ENCODE measurements at places on chromosomes 5 and 9. TPM values are rescaled to one million over a fixed set of nuclear protein-coding genes. Genes with fewer than 3 reads are reported as not detected.

GRCh38 chr9:21711504-21711903, 90.9 kb upstream of the MTAP start:
- no peak for DNase-seq

DNA sequence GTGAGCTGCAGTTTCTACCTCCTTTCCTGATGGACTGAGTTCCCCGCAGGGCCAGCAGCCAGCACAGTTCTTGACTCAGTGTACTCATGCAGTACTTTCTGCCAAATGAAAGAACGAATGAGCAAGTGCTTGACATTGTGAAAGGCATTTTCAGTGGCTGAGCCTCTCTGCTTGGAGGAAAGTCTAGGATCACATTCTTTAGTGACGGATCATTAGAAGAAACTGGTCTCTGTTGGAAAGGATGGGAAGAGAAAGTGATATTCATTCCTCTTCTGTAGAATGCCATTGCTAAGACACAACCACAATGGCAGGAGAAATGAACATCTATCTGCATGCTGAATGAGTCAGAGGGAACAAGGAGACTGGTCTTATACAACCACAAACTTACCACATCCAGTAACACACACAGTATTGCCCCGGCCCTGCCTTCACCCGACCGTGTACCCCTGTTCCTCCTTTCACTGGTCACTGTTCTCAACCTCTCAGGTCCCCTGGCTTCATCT, 206.9 kb downstream of the CRB2 start:
- DNase-seq, result no peak

DNA sequence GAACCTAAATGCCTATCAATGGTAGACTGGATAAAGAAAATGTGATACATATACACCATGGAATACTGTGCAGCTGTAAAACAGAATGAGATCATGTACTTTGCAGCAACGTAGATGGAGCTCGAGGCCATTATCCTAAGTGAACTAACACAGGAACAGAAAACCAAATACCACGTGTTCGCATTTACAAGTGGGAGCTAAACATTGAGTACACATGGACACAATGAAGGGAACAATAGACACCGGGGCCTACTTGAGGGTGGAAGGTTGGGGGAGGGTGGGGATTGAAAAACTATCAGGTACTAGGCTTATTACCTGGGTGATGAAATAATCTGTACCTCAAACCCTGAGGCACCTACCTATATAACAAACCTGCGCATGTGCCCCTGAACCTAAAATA, 22.4 kb upstream of the DEPDC1B start:
- DNase-seq, result no peak

- DNase-seq, result no peak
Observed at GRCh38 chr5:82417776-82418607, 139.8 kb upstream of the RPS23 start.

DNA sequence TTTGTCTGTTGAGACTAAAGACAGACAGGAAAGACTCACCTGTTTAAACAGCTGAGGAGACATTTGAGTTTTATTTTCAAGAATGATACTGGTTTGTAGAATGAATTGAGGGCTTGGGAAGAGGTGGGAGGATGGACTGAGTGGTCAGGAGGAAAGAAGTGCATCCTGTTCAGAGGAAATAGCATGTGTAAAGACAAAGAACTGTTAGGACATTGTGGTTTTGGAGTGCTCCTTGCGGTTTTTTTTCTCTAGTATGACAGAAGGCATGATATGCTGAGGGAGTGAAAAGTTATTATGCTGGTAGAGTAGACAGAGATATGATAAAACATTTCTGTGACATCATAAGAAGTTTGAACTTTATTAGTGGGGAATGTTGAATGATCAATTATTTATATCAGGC, 270.7 kb upstream of the ELAVL2 start:
- DNase-seq, result no peak

GRCh38 chr9:84818791-84819190, 149.3 kb downstream of the NTRK2 start:
- no peak for DNase-seq

DNA sequence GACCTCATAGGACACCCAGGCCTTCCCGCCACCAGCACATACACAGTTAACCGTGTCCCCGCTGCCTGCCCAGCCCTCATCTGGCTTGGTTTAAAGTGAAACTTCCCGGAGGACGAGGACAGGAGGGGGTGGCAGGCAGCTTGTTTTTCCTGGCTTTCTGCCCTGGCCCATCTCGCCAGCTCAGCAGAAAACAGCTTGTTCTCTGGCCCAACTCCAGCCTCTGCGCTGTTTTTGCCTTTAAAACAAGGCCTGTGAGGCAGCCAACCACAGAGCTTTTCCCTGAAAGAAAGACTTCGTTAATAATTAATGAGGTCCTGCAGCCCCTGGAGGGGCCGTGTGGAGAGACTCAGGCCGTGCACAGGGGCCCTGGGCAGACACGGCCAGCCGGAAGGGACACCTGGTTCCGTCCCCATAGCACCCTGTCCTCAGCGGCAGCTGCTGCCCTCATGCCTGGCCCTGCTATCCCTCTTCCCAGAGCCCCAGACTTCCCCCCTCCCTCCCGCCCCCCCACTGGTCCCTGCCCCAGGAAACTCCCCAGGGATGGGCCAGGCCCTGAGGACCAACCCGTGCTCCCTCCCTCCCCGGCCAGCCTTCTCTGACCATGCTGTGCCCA, 108.7 kb downstream of the RXRA start:
- peak; percentile 96 for DNase-seq

GRCh38 chr5:154844809-154845208, 5.6 kb downstream of the FAXDC2 start:
- no peak for DNase-seq

GRCh38 chr5:31116466-31117031, 76.9 kb upstream of the CDH6 start:
- DNase-seq, result no peak

GRCh38 chr5:27797220-27797619, 758.8 kb upstream of the CDH9 start:
- DNase-seq, result no peak

GRCh38 chr5:56352808-56353590, 119.9 kb upstream of the ANKRD55 start:
- DNase-seq, result no peak

GRCh38 chr5:141714542-141715310, 32.7 kb upstream of the ARAP3 start:
- no peak for DNase-seq

- no peak for DNase-seq
Observed at GRCh38 chr5:120613729-120614128, 149.6 kb downstream of the PRR16 start.

DNA sequence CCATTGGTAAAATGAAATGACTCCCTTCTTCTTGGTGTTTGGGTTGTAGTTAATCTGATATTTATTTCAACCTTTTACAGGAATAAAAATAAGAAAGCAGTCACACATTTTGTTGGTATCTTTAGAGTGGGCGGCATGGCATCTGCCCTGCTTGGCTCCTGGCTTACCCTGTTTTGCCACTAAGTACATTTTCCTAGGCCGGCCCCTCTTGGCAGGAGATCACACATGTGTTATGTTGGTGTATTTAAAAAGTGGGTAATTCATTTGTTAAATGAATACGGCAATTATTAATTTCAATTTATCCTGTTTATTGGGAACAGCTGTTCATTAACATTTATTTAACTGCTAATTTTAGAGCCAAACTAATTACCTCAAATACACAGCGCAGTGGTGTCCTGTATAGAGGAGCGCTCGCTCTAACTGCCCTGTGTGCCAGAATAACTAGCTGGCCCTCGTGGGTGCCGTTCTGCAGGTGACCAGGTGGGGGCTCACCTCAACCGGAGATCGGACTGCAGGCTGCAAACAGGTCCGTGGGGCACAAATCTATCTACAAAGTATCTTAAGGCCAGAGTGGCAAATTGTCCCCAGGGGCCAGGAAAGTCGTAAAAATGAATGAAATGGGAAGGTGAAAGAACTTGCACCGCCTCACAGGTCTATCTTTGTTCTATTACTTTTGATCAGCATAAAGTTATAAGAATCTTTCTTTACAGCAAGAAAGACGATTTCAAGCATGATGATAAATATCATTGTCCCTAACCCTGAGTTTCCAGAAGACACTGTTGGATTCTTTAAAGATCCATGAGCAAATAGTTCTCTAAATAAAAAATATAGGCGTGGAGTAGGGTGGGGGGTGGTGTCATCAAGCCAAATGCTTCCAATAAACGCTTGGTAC, 26.2 kb upstream of the GPR151 start:
- DNase-seq, result peak; percentile 8

GRCh38 chr9:130629443-130630070, 34.8 kb upstream of the PRDM12 start:
- no peak for DNase-seq

- DNase-seq, result no peak
Observed at GRCh38 chr9:115036691-115037090, 81.3 kb downstream of the TNC start.

DNA sequence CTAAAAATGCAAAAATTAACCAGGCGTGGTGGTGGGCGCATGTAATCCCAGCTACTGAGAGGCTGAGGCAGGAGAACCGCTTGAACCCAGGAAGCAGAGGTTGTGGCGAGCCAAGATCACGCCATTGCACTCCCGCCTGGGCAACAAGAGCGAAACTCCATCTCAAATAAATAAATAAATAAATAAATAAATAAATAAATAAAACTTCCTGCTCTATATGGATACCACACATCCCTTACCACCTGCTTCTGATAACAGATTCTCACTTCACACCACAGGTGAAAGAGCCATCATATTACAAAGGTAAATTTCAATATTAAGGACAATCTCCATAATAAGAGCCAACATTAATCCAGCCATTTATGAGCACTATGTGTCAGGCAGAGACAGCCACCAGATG, 9.4 kb upstream of the PWWP2A start:
- no peak for DNase-seq

GRCh38 chr5:154324033-154324432, 121.8 kb upstream of the SAP30L start:
- no peak for DNase-seq

DNA sequence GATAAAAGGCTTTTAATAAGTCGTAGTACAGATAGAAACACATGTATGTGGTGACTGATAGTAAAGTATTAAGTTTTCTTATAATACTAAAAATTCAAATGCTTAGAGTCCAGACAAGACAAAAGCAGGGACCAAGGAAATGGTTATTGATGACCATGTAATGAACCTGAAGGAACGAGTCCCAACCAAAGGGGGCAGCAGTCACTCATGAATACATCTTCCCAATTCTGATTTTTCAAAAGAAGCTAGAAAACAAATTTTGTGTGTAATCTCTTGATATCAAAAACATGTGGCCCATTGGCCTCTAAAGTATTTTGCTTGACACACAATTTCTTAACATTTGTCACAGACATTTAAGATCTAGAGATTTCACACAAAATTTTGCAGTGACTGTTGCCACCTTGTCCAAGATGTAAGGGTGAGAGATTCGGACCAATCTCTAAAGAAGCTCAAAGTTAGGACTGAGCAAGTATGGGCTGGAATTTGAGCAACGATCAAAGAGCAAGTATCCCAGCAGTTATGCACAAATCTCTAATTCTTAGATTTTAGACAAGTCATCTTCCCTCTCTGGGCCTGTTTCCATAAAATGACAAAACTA, 66.8 kb downstream of the ARL15 start:
- DNase-seq, result no peak

GRCh38 chr9:134247918-134248631, 78.2 kb upstream of the RXRA start:
- no peak for DNase-seq

- DNase-seq, result no peak
Observed at GRCh38 chr5:148729182-148729581, 74.9 kb upstream of the HTR4 start.

- no peak for DNase-seq
Observed at GRCh38 chr9:3337515-3338225, 188.1 kb downstream of the RFX3 start.

DNA sequence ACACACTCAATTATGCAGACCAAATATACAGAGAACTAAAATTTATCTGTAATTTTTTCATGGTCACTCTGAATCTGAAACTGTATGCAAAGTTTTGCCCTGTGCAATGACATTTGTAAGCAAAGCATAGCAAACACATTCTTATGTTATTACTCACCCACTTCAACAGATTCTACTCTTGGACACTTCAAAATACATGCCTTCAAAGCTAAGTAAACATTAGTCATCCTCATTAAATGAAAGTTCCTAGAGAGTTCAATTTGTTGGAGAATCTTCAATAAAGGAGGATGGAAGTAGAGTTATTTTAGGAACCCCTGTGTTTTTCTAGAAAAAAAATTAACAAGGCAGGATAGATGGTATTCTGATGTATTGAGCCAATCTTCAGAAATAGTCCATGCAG, 639.7 kb upstream of the C9orf72 start:
- no peak for DNase-seq

DNA sequence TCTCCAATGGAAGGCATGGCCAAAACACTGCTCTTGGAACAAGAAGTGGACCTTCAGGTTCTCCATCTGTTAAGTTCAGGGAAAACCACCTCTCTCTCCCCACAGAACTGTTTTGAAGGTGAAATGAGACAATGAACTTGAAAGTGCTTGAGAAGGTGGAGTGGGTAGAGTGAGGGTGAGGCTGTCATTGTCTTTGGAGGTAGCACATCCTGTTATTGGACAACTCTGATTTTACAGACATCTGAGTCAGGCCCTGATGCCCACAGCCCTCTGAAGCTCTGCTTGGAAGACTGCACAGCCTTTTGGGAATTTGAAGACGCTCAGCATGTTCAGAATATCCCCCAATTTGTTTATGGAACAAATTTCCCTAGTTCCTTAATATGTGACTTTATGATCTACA, 27.6 kb upstream of the TEX48 start:
- DNase-seq, result no peak

DNA sequence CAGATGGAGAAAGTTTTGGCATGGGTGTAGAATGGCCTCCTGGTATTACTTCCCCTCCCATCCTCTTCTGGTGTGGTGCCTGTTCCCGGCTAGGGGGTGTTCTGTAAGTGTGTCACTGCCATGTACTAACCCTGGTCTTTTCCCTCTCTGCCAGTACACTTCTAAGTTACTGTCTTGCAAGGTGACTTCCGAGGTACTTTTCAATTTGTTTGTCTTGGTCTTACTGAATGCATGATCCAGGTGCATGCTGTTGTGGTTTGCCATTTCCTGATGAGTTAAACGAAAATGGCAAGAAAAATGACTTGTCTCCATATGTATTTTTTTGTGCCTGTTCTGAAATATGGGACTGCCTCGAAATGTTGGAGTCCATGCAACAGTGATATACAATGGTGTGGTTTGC, 46.0 kb downstream of the C9orf152 start:
- DNase-seq, result no peak

- no peak for DNase-seq
Observed at GRCh38 chr5:62431735-62432620, 19.4 kb downstream of the IPO11 start.

The TMEM245 gene
- 32.7 TPM for polyA plus RNA-seq

The RORB gene
- 0.22 TPM for polyA plus RNA-seq

The LCN9 gene
- polyA plus RNA-seq, result not detected

The COL23A1 gene
- polyA plus RNA-seq, result 13.4 TPM

The TRIM36 gene
- 2.2 TPM for polyA plus RNA-seq

The FBLL1 gene
- polyA plus RNA-seq, result 1.1 TPM

The FOXD4L4 gene
- polyA plus RNA-seq, result 0.27 TPM

The CDX1 gene
- 0.73 TPM for polyA plus RNA-seq

The PDGFRB gene
- 133 TPM for polyA plus RNA-seq

The OMD gene
- 0.66 TPM for polyA plus RNA-seq

The DHX29 gene
- polyA plus RNA-seq, result 33.2 TPM

The TXNDC8 gene
- polyA plus RNA-seq, result not detected

The GABRA6 gene
- polyA plus RNA-seq, result not detected

The PRDM9 gene
- polyA plus RNA-seq, result not detected

The DMRTA1 gene
- 1.4 TPM for polyA plus RNA-seq
